ENCODE measurements at places on chromosomes 5 and 9. TPM values are rescaled to one million over a fixed set of nuclear protein-coding genes. Genes with fewer than 3 reads are reported as not detected.

ARAP3 gene
- total RNA-seq = 3.3 TPM

SEMA6A gene
- 6.1 TPM for total RNA-seq

ZNF300 gene
- total RNA-seq = 3.5 TPM

PAX5 gene
- 0.44 TPM for total RNA-seq

TBC1D13 gene
- total RNA-seq = 15.5 TPM

RBM22 gene
- 24.4 TPM for total RNA-seq

ADGRD2 gene
- total RNA-seq = 0.08 TPM

ABO gene
- 7.3 TPM for total RNA-seq

CCDC192 gene
- total RNA-seq = not detected

OXCT1 gene
- 27.0 TPM for total RNA-seq

FBN2 gene
- 1.00 TPM for total RNA-seq

PCAT7 gene
- not detected for total RNA-seq

PLEKHG4B gene
- 0.36 TPM for total RNA-seq

SPAAR gene
- total RNA-seq = 0.16 TPM

PPP3R2 gene
- total RNA-seq = not detected

EQTN gene
- total RNA-seq = not detected

PCDHA4 gene
- total RNA-seq = 0.20 TPM

PCDHB2 gene
- total RNA-seq = 2.2 TPM

MINAR2 gene
- total RNA-seq = not detected

ANGPTL2 gene
- 2.1 TPM for total RNA-seq

Measured in esophagus mucosa (tissue), 1 donor.